ENCODE measurements at places on chromosomes 4 and X. TPM values are rescaled to one million over a fixed set of nuclear protein-coding genes. Genes with fewer than 3 reads are reported as not detected.

Gene MAOA
- 13.4 TPM for polyA plus RNA-seq

Gene PSAPL1
- polyA plus RNA-seq, result 0.16 TPM

Gene RPS6KA6
- not detected for polyA plus RNA-seq

Gene NSG1
- not detected for polyA plus RNA-seq

Gene DMRTC1B
- polyA plus RNA-seq, result not detected

Gene POU3F4
- not detected for polyA plus RNA-seq

Gene GUCY1B1
- not detected for polyA plus RNA-seq

Gene GRK4
- polyA plus RNA-seq, result 1.6 TPM

Gene SASH3
- 0.09 TPM for polyA plus RNA-seq

Gene TMPRSS11D
- not detected for polyA plus RNA-seq

Gene RBBP7
- polyA plus RNA-seq, result 89.5 TPM

Gene TRIM60
- not detected for polyA plus RNA-seq

Gene CLGN
- 7.2 TPM for polyA plus RNA-seq

Data from HepG2 (cell line).